Stimulated activated CD4-positive, alpha-beta T cell treated with anti-CD3 and anti-CD28 coated beads, Interleukin-2, amount 100 ng/mL, for 24 hours (primary cell): ENCODE measurements at places on chromosomes 11 and 22.

DNA sequence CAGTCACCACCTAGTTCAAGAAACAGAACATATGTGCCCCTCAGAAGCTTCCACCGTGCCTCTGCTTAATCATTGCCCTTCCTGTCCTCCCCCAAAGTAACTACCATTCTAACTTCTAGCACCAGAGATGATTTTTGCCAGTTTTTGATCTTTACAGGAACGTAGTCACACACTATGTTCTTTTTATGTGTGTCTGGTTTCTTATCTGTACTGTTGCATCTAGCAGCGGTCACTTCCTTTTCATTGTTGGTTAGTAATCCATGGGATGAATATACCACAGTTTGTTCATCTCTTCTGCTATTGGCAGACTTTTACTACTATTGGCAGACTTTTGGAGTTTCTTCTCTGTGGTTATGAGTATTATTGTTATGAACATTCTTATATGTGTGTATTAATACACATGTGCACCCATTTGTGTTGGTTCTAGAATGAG is 34.6 kb downstream of the SPECC1L start:
- no peak for DNase-seq

GRCh38 chr11:69546735-69547370 is 65.4 kb downstream of the LINC01488 start:
- DNase-seq, result peak; percentile 75

- no peak for DNase-seq
Measured at GRCh38 chr11:1531449-1532013, 40.5 kb downstream of the DUSP8 start.

GRCh38 chr22:24265734-24266133 is 4.9 kb upstream of the SPECC1L start:
- DNase-seq, result no peak

GRCh38 chr11:77821349-77821851 is 456 bp downstream of the AAMDC start:
- peak; percentile 14 for DNase-seq
